ENCODE measurements at places on chromosomes 7 and 10.

GRCh38 chr7:96188591-96188991 is 133.3 kb downstream of the SLC25A13 start:
- DNase-seq, result no peak

- no peak for DNase-seq
Observed at GRCh38 chr7:84302949-84303348, 108.4 kb upstream of the SEMA3A start.

DNA sequence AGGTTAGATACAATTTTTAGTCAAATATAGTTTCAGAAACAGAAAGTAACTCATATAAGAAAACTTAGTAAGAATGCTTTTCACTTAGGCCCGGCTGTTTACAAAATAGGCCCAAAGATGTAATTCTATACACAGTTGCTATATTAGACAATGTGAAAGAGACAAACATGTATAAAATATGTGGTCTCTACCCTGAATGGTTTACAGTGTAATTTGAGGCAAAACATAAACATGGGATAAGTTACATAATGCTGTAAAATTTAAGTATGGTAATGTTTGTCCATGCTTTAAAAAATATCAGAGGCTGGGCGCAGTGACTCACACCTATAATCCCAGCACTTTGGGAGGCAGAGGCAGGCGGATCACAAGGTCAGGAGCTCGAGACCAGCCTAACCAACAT is 18.7 kb downstream of the KRIT1 start:
- no peak for DNase-seq

DNA sequence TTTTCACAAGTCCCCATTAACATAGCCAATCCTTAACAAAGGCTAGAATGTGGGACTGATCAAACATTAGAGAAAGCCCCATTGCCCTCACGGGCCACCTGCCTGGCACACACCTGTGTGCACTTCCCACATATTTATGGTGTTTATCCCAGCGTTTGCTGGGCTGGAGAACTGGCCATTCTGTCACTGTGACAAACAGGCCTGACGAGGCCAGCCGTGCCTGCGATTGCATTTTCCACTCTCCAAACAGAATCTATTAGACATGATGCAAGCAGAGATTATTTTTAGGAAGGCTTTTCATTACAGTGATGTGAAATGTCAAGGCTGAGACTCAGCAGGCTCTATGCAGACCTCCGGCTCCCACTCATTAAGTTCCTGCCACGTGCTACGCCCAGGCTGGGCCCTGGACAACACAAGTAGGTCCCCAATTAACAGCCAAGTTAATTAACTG is 20.4 kb downstream of the PTPRN2 start:
- DNase-seq, result no peak

GRCh38 chr10:80539421-80540031 is 1.8 kb downstream of the SH2D4B start:
- DNase-seq, result no peak

DNA sequence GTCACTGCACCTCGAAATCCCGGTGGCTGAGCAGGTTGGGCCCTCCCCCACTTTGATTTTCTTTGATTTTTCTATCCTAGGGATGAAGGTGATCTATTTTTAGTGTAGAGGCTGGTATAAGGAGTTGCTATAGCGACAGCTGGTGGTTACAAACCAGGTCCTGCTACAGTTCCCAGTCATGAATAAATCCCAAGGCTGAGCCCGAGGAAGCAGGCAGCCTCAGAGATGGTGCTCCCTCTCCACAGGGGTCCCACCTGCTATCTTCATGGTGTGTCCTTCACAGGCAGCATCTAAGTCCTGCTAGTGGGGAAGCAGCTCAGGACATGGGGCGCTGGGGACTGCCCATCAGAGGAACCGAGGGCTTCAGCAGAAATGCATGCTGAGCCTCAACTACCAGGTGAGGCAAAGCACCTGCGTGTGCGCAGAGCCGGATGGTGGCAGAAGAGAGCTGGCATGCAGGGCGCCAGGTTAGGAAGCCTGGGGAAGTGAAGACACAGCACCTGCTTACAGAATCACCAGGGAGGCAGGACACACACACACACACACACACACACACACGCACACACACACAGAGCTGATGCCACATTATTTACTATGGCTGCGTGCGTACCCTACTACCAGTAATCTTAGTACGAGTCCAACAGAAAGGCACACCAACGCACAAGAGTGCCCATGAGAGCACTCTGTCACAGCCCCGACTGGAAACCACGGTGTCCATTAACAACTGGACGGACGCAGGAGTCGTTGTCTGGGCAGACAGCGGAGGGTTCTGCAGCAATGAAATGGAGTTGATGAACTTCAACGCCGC is 150.9 kb downstream of the PRKAG2 start:
- no peak for DNase-seq

- no peak for DNase-seq
Observed at GRCh38 chr7:40840990-40841389, 706.2 kb downstream of the SUGCT start.

- no peak for DNase-seq
Observed at GRCh38 chr7:27955596-27955995, 215.6 kb downstream of the TAX1BP1 start.

- no peak for DNase-seq
Observed at GRCh38 chr10:44911951-44912350, 814 bp downstream of the TMEM72 start.

DNA sequence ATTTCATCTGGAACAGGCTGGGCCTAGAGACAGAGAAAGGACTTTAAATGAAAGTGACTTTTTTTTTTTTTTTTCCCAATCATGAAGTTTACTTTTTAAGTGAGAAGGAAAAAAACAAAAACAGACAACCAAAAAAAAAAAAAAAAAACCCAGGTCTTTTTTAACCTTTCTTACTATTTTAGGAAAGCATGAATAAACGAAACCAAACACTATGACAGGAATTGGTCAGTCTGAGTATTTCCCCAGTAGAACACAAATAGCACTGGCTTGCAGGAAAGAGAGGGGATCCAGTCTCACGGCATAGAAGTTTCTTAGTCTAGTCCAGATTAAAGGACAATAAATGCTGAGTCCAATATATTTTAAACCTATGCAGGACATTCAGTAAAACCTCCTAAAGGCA is 180.5 kb upstream of the CCDC6 start:
- no peak for DNase-seq

GRCh38 chr10:97179311-97179710 is 6.4 kb downstream of the SLIT1 start:
- no peak for DNase-seq

DNA sequence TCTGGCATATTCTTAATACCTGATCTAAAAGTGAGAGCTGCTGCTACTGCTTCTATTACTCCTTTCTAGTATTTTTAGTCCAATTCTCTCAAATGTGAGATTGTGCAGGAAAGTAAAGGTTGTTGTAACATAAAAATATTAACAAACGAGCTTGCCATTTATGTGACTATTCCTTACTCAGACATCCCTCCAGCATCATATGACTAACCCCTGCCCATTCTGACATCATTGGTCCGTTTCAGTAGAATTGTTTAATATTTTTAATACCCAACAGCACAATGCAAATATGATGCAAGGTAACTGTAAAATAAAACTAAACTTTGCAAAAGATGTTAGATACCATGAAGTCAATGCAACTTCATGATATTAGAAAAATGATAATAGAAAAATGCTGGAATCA is 83.6 kb downstream of the CFAP58 start:
- no peak for DNase-seq

DNA sequence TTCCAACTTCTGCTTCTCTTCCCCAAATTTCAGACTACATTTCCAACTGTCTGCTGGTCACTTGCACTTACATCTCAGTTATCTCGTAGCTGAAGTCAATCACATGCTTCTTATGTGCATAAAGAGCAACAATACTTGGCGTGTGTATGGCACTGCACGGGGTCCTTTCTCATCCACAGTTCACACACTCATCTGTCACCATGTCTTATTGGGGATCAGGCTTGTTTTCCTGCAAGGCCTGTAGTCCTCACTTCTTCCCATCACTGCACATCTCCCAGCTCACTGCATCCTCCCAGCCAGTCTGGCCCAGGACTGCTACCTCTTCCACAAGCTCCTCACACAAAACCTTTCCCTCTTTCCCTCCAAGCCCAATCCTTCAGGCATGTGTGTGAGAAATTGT is 35.3 kb downstream of the NUDCD3 start:
- DNase-seq, result no peak

DNA sequence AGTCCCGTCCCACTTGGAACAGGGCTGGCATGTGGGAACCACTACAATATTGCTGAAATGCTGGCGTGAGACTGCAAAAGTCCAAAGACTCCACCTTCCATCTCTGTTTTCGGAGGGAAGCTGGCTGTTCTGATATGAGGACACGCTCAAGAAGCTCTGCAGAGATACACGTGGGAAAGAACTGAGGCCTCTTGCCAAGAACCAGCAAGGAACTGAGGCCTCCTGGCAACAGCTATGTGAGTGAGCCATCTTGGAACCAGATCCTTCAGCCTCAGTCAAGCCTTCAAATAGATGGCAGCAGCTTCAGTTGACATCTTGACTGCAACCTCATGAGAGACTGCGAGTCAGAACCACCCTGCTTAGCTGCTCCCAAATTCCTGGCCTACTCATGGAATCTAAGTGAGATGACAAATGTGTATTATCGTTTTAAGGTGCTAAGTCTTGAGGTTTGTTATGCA is 30.8 kb downstream of the SGMS1 start:
- DNase-seq, result no peak

DNA sequence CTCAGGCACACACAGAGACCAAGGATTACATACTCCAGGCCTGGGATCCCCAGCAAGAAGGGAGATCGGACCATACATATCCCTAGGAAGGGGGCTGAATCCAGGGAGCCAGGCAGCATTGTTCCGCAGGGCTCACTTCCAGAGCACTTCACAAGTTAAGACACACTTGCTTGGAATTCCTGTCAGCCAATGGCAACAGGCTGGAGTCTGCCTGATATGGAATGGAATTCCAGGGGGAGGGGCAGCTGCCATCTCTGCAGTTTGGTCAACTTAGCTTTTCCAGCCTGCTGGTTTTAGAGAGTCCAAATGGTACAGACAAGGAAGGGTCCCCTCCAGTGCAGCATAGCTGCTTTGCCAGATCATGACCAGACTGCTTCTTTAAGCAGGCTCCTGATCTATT is 290.0 kb upstream of the GLI3 start:
- no peak for DNase-seq

GRCh38 chr7:136526408-136527105 is 341.9 kb upstream of the CHRM2 start:
- DNase-seq, result no peak

DNA sequence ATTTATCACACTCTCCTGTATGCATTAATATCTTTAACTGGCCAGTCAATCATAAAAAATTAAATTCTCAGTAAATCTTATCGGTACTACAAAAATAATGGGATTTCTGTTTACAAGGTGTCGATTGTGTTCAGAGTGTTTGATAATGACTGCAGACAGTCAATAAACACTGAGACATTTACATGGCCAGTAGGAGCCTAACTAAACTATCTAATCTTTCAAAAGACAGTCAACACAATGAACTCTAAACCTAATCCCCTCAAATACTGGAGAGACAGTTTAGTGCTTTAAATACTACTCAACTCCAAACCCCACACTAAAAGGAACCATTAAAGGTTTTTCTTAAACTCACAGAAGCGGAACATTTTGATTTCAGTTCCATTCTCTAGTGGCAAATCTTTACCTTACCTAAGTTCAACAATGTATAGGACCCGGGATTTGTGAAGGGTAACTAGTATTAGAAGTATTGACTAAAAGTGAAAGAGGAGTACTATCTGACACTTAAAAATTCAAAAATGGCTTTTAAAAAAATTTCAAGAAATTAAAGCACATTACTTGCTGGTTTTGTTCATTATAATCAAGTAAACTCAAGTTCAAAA is 37.3 kb upstream of the EXOC6 start:
- DNase-seq, result no peak

GRCh38 chr10:63738410-63738809 is 217.2 kb downstream of the REEP3 start:
- DNase-seq, result no peak

GRCh38 chr10:43922335-43923280 is 273.9 kb upstream of the ZNF32 start:
- no peak for DNase-seq

- no peak for DNase-seq
Observed at GRCh38 chr7:134891696-134892678, 94.3 kb upstream of the AGBL3 start.

DNA sequence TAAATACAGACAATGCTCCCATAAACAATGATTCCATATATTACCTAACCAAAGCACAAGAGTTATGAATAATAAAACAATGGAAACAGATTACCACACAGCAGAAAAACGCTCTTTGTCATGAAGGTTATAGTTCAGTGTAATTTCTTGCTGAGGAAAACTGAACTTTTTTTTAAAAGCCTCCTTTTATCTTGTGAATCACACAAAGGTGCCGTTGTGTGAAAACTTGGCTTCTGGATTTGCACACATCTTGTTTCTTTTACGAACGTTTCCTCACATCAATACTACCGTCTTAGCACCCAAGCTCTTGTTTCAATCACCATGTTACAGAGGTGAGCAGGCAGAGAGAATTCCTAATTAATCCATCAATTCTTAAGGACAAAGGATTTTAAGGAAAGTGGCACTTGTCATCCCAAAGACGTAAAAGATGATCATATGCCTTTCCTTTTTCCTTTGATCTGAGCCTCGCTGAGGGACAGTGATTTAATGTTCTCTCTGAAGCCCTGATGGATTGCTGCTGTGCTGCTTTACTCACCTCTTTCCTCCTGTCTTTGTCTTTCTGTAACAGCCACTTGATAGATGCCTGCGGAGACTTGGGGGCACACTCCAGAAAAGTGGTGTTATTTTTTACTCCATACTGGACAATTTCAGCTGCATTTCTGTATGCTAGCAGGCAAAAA is 110.1 kb downstream of the CD36 start:
- no peak for DNase-seq

DNA sequence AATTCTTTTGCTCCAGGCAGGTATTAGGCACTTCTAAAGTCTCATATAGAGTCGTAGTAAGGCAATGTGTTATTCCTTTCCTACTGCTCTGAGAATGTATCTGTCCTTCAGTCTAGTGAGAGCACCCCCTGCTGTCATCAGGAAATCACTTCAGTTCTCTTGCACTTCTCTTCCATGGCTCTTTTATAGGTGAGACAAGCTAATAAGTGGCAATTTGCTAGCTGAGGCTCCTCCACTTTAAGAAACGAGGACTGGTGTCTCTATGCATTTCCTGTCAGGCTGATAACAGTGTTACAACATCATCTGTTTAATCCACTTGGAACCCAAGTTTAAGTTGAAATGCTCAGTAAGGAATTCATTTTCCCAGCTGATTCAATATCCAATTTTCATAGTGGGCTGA is 350.6 kb downstream of the TFEC start:
- no peak for DNase-seq
